ENCODE measurements at places on chromosomes 6 and 20. TPM values are rescaled to one million over a fixed set of nuclear protein-coding genes. Genes with fewer than 3 reads are reported as not detected.

DNA sequence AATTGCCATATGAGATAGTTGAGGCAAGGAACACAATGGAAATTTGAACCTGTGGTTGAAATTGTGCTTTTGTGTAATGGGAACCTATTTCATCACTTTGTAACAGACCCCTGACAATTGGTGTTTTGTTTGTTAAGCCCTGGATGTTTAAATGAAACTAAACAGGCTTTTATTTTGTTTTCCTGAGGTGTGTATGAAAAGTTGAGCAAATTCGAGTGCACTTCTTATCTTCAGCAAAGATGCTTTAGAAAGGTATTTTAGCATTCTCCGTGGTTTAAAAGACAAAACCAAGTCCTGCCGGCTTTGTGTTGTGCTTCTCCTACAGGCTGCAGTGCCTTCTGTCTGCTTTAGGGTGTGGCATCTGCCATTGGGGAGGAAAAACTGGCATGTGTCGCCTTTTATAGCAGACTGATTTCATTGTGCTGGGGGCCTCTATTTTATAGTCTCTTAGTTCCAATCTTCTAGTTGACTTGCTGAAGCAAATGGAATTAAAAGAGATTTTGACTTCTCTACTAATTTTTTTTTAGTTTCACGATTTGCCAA, 2.2 kb upstream of the ARID1B start:
- no peak for DNase-seq
- H3K4me3 ChIP-seq, result no peak overlapping the region
- H3K27me3 ChIP-seq, result no peaks in the 10 kb centered on the region
- no peak overlapping the region for H3K27ac ChIP-seq

DNA sequence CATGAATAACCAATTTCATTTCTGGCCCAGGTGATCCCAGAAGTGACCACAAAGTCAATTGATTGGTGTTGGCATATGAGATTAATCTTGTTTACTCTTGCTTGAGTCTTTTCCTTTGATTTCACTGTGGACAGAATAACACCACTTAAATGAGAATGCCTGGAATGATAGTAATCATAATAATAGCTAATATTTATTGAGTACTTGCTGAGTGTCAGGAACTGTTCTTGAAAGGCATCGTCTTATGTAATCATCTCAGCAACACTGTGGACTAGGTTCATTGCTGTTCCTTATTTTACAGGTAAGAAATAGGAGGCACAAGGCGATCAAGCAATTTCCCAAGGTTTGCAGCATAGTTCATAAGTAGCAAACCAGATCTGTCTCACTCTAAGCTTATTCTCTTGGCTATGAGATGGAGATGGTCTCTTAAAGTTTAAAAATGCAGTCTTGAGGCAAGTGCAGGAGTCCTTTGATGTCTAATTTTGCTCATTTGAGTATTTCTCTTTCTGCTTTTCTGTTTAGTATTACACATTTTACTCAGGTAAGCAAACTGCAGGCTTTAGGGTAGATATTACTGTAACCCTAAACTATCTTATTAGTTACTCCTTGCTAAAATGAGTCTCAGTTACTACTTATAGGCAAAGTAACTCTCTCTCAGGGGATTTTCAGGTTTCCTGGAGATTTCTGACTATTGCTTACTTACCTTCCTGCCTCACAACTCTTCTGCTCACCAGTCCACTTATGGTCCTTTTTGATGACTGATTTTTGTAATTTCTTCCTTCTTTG, 6.3 kb downstream of the ADGRG6 start:
- H3K36me3 ChIP-seq, result no peaks in the 10 kb centered on the region
- no peaks in the 10 kb centered on the region for H3K4me1 ChIP-seq
- no peak overlapping the region for H3K4me3 ChIP-seq
- H3K27me3 ChIP-seq, result no peaks in the 10 kb centered on the region

- peaks cover 8% of the 10 kb centered on the region for H3K4me1 ChIP-seq
- no peak overlapping the region for H3K27ac ChIP-seq
- H3K4me3 ChIP-seq, result no peak overlapping the region
- no peak for DNase-seq
- H3K36me3 ChIP-seq, result no peaks in the 10 kb centered on the region
- no peaks in the 10 kb centered on the region for H3K27me3 ChIP-seq
Observed at GRCh38 chr6:5302220-5302946, 41.1 kb downstream of the FARS2 start.

DNA sequence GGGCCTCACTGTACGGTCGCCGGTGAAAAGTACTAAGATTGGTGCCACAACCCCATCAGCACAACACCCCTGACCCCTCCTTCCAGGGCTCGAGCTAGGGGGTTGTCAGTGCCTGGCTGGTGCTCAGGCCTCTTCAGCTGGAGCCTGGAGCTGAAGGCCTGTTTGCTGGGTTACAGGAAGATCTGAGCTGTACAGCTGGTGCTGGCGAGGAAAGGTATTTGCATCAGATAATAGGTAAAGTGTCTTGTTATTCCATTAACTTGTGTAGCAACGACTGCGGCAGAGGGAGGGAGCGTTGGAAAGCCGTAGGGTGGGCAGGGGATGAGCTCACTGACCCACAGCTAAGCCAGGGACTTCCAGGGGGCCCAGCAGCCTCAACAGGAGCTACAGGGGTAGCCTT, 15.8 kb upstream of the SIRPA start:
- H3K4me1 ChIP-seq, result peaks cover 60% of the 10 kb centered on the region
- H3K4me3 ChIP-seq, result no peak overlapping the region
- no peaks in the 10 kb centered on the region for H3K27me3 ChIP-seq
- no peak overlapping the region for H3K27ac ChIP-seq
- no peaks in the 10 kb centered on the region for H3K36me3 ChIP-seq
- no peak for DNase-seq

C20orf96 gene
- total RNA-seq, result 6.8 TPM

DOK5 gene
- total RNA-seq, result 28.8 TPM
